ENCODE measurements at places on chromosomes 13 and 19.

DNA sequence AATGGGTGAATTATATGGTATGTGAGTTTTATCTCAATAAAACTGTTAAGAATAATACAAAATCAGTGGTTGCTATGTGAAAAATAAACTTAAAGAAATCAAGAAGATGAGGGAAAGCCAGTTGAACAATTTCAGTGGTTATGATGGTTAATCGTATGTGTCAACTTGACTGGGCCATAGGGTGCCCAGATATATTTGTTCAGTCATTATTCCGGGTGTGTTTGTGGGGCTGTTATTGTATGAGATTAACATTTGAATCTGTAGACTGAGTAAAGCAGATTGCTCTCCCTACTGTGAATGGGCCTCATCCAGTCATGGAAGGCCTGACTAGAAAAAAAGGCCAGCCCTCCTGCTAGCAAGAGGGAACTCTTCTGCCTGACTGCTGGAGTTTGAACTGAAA is 109.3 kb downstream of the LMO7 start:
- no peak for DNase-seq

DNA sequence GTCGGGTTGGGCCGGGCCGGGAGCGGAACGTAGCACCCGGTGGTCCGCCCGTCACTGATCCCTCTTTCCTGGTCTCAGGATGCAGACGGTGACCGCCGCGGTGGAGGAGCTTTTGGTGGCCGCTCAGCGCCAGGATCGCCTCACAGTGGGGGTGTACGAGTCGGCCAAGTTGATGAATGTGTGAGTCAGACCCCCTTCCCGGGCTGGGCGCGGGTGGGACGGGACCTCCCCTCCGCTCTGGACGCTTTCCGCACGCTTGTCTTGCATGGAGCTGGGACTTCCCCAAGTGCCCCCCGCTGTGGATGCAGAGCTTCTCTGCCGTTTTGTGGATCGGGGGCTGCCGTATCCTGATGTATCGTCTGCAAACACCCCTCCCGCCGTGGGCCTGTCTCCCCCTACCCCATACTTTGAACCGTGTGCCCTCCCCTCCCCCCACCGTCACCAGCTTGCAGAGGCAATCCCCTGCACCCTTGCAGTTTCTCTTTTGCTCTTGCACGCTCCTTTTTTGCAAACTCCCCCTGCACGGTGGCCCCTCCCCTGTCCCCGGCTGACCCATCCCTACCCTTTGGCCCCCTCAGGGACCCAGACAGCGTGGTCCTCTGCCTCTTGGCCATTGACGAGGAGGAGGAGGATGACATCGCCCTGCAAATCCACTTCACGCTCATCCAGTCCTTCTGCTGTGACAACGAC is 669 bp downstream of the GADD45B start:
- peak; percentile 38 for DNase-seq

- no peak for DNase-seq
Observed at GRCh38 chr19:33376423-33376822, 2.9 kb downstream of the CEBPG start.

DNA sequence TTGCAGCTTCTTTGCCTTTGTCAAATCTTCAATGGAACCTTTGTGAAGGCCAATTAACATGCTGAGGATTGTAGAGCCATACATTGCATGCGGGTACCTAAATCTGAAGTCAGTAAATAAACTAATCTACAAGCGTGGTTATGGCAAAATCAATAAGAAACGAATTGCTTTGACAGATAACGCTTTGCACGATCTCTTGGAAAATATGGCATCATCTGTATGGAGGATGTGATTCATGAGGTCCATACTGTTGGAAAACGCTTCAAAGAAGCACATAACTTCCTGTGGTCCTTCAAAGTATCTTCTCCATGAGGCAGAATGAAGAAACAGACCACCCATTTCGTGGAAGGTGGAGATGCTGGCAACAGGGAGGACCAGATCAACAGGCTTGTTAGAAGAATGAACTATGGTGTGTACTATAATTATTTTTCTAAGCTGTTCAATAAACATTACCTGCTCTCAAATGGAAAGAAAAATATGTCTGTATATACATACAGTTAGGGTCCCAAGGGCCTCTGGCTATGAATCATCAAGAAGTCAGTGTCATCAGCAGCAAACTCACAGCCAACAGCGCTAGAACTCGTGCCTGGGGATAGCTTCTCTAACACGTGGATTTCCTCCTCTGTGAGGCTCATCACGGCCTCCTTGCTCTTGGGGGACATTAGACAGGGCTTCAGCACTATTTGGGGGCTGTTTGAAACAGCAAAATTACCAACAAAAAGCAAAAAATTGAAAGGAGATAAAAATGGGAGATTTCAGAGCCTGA is 2.9 kb upstream of the CD70 start:
- no peak for DNase-seq

GRCh38 chr19:40744554-40745401 is 5.5 kb downstream of the ACTMAP start:
- DNase-seq, result no peak

DNA sequence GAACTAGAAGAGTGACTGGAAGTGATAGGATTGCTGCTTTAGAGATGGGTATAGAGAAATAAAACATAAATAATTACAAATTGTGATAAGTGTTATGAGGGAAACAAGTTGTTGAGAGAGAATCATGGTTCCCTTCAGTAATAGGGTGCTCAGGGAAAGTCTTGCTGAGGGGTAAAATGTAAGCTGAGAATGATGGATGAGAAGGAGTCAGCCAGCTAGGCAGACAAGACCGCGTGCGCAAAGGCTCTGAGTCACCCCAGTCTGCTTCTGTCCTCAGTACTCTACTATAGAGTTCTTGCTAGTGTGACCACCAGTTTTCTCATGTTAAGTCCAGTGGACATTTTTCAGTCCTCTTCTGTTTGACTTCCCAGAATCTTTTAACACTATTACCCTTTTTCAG is 39.5 kb downstream of the PCCA start:
- DNase-seq, result no peak

- DNase-seq, result no peak
Observed at GRCh38 chr13:84885868-84886267, 913.4 kb downstream of the SLITRK6 start.

GRCh38 chr13:110004814-110005213 is 218.4 kb upstream of the IRS2 start:
- no peak for DNase-seq

DNA sequence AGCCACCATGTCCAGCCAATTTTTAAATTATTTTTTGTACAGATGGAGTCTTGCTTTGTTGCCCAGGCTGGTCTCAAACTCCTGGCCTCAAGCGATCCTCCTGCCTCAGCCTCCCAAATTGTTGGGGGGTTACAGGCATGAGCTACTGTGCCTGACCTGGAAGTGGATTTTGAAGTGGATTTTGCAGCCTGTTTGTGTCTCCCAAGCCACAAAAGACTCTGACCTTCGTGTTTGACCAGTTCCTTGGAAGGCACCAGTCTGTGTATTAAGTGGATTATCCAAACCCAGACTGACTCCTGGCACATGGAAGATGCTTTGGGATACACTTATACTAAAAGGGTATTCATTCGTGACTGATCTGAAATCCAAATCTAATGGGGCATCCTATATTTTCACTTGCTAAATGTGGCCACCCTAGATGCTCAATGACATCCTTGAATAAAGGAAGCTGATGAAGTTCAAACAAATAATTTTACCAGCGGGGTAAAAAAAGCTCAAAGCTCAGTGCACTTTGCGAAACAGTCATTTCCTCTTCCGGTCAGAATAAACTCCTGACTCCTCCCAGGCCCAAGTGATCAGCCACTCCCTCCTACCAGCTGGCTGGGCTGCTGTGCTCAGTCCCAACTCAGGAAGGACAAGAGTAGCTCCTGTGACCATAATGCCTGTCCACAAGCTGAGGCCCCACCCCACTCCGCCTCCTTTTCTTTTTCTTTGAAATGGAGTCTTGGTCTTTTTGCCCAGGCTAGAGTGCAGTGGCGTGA is 32.6 kb upstream of the GATAD2A start:
- no peak for DNase-seq

- DNase-seq, result no peak
Observed at GRCh38 chr19:23776507-23777205, 18.0 kb upstream of the ZNF681 start.

Data from stimulated activated CD8-positive, alpha-beta memory T cell treated with anti-CD3 and anti-CD28 coated beads, Interleukin-4, amount 100 ng/mL, for 1 hour (primary cell).